Cardiac muscle cell (in vitro differentiated cells and primary cell): ENCODE measurements at places on chromosomes 13 and 19. TPM values are rescaled to one million over a fixed set of nuclear protein-coding genes. Genes with fewer than 3 reads are reported as not detected.
A peak's percentile ranks its signal among the peaks of the same experiment; 100 is the strongest.

DNA sequence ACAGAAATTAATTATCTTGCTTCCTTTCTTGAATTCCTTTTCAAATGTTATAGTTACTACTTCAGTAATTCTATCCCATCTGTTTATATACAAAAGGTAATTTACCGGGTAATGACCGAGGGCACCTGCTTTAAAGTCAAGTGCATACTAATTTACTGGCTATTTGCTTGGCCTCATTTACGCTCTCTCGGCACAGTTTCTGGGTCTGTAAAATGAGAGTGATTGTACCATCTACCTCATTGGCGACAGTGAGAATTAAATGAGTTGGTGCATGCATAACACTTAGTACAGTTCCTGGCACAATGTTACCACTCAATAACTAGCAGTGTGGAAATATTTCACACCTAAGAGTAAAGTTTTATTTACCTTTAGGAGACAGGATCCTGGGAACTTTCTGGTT is 111.6 kb downstream of the GGACT start:
- H3K27me3 ChIP-seq = no peaks in the 10 kb centered on the region
- H3K4me1 ChIP-seq = no peaks in the 10 kb centered on the region
- no peak overlapping the region for H3K4me3 ChIP-seq
- DNase-seq = no peak
- no peaks in the 10 kb centered on the region for H3K36me3 ChIP-seq
- no peak overlapping the region for H3K27ac ChIP-seq

GRCh38 chr19:30256496-30256850 is 115.7 kb upstream of the ZNF536 start:
- H3K36me3 ChIP-seq = no peaks in the 10 kb centered on the region
- peaks cover 18% of the 10 kb centered on the region for H3K4me1 ChIP-seq
- no peak for DNase-seq
- no peak overlapping the region for H3K4me3 ChIP-seq
- no peak overlapping the region for H3K27ac ChIP-seq

DNA sequence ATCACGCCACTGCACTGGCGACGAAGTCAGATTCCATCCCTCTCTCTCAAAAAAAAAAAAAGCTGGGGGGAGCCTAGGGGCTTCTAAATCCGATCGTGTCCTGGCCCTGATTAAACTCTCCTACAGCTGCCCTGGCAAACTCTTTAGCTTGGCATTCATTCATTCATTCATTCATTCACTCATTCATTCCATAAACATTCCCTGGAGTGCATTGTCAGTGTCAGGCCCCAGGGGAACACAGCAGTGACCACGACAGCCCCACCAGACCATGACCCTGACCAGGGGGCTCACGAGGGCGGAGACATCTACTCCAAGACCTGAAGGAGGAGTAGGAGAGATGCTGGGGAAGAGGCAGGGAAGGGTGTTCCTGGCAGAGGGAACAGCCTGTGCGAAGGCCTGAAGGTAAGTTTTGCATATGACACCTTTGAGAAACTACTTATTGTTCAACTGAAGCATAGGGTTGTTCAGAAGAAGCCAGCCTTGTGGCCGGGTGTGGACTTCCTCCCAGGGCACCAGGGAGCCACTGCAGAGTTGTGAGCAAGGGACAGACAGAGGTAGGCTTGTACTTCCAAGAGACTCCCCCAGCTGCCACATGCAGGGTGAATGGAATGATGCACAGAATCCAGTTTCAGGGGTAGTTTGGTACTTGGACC is 24.5 kb downstream of the CEACAM16 start:
- H3K36me3 ChIP-seq = no peaks in the 10 kb centered on the region
- no peak overlapping the region for H3K4me3 ChIP-seq
- no peak for DNase-seq
- no peak overlapping the region for H3K27ac ChIP-seq

- DNase-seq = no peak
- H3K4me1 ChIP-seq = no peaks in the 10 kb centered on the region
- no peak overlapping the region for H3K27ac ChIP-seq
- H3K4me3 ChIP-seq = no peak overlapping the region
- no peaks in the 10 kb centered on the region for H3K27me3 ChIP-seq
These were observed 18.5 kb upstream of the ZNF331 start for GRCh38 chr19:53519446-53519845.

DNA sequence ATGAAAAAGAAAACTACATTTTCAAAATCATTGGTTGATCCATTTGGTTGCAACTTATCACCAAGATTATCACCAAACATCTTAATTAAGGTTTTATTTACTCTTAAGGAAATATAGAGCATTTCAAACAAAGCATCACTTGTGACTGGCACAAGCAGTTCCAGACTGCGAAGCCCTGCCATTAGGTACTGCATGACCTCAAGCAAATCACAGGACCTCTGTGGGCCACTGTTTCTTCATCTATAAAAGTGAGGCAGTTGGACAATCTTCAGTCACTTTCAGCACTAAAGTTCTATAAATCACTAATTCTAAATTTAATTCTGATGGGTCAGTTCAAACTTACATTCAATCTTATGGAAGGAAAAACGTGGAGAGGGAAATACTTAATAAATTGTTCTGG is 2.0 kb downstream of the ELF1 start:
- no peaks in the 10 kb centered on the region for H3K27me3 ChIP-seq
- H3K4me1 ChIP-seq = peaks cover 11% of the 10 kb centered on the region
- H3K36me3 ChIP-seq = no peaks in the 10 kb centered on the region
- no peak for DNase-seq
- H3K27ac ChIP-seq = no peak overlapping the region
- H3K4me3 ChIP-seq = no peak overlapping the region

The HSPB6 gene
- 0.51 and 2.5 TPM in 2 replicates for total RNA-seq

DNA sequence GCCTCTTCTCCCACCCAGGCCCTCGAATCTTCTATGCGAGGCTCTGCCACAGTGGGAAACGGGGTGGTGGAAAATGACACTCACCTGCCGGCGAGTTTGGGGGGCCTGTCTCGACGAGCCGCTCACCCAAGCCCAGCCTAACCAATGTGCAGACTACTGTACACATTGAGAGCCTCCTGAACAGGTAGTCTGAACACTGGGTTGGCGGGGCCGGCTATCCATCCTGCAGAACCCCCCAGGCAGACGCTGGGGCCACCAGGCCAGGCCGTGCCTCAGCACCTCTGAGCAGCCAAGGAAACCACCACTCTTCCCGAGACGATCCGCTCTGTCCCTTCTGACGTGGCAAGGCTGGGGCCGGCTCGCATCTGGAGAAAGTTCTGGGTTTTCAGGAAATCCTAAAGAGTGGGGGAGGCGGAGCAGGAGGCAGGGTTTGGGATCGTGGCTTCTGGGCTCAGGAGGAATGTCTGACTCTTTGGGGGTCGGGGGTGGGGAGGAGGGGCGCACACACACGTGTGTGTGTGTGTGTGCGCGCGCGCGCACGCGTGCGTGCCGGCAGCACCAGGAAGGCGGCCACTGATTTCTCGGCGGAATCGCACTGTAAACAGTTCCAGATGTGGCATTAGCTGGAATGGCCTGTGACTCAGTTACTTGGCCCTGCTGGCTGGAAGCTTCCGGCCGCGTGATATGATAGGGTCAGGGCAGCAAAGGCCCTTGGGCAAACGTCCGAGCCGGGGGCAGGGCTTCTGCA is 18.5 kb downstream of the TMED1 start:
- H3K4me1 ChIP-seq = no peaks in the 10 kb centered on the region
- H3K27ac ChIP-seq = no peak overlapping the region
- no peak for DNase-seq
- peaks cover 23% of the 10 kb centered on the region for H3K36me3 ChIP-seq
- no peaks in the 10 kb centered on the region for H3K27me3 ChIP-seq

- H3K4me3 ChIP-seq = no peak overlapping the region
- H3K36me3 ChIP-seq = no peaks in the 10 kb centered on the region
- H3K27me3 ChIP-seq = peaks cover 12% of the 10 kb centered on the region
- peak; percentile 56 for DNase-seq
- no peak overlapping the region for H3K27ac ChIP-seq
These were observed 153.9 kb downstream of the TEX29 start for GRCh38 chr13:111474136-111475002.

DNA sequence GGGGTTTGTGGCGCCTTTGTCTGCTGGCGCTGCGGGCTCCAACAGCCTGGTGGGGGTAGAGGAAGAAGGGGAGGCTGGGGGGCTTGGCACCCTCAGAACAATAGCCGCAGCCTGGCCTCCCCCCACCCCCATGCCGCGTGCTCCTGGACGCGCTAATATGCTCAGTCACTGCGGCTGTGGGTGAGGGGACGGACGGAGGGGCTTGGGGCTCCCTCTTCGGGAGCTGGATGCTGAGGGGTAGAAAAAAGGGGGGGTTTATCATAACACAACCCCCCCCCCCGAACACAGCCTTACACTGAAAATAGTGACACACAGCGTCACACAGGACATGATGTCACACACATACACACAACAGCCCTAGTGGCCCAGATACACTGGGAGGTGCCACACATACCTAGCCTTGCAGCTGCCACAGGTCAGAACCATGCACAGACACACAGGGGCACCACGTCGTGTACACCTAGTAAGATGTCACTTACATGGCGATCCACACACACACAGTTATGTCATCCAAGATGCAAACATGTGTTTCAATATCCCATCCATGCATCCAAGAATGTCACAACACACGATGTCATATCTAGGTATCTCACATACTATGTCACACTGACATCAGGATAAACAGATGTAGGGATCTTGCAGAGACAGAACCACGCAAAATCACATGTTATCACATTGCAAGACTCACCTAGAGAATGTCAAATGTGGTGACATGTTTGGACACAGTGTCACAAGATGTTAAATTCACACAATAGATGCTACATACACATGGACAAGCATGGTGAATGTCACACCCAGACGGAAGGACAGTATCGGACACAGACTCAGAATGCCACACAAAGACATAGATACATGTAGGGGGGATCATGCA is 806 bp downstream of the MAST1 start:
- H3K4me3 ChIP-seq = peak overlapping the region; percentile 75
- DNase-seq = no peak
- H3K27ac ChIP-seq = no peak overlapping the region

DNA sequence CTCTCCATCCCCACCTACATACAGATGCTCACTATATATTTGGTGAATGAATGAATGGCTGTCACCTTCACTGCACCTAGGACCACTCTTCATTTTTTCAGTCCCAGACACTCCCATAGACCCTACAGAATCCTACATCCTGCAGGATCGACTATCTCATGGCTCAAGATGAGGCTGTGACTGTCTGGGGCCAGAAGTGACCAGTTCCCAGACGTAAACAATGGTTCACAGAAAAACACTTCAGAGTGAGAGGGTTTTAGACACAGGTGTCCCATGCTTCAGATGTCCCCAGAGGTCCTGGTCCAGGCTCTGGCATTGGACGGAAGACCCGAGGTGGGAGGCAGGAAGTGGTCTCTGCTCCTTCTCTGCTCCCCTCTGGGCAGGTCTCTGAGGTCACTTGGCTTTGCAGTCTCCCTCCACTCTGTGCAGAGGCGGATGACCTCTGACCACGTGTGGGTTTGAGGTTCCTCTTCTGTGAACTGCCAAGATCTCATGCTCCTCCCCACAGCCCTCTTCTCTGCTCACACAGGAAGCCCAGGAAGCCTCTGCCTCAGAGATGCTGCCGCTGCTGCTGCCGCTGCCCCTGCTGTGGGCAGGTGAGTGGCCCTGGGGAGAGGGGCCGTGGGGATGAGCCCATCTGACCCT is 24.9 kb downstream of the SIGLEC7 start:
- no peak overlapping the region for H3K27ac ChIP-seq
- no peaks in the 10 kb centered on the region for H3K27me3 ChIP-seq
- no peaks in the 10 kb centered on the region for H3K4me1 ChIP-seq
- no peak overlapping the region for H3K4me3 ChIP-seq

GRCh38 chr19:55253842-55254624 is 4.8 kb downstream of the PPP6R1 start:
- DNase-seq = no peak
- H3K27ac ChIP-seq = no peak overlapping the region
- H3K27me3 ChIP-seq = no peaks in the 10 kb centered on the region
- no peaks in the 10 kb centered on the region for H3K36me3 ChIP-seq
- peaks cover 12% of the 10 kb centered on the region for H3K4me1 ChIP-seq

DNA sequence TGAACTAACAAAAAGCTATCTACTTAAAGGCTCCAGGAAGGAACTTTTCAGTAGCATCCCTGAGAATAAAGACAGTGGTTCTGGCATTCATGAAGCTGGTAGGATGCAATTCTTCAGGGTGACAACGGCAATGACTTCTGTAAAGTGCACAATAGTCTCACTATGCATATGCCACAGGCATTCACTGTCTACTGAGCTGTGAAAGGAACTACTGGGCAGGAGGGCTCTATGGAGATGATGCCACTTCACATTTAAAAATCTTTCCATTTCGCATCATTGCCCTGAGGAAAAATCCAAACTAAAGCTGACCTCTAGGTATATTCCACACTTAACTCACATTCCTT is 2020.6 kb upstream of the PCDH20 start:
- H3K4me1 ChIP-seq = peaks cover 7% of the 10 kb centered on the region
- DNase-seq = no peak
- no peak overlapping the region for H3K4me3 ChIP-seq
- no peaks in the 10 kb centered on the region for H3K36me3 ChIP-seq
- H3K27me3 ChIP-seq = no peaks in the 10 kb centered on the region

DNA sequence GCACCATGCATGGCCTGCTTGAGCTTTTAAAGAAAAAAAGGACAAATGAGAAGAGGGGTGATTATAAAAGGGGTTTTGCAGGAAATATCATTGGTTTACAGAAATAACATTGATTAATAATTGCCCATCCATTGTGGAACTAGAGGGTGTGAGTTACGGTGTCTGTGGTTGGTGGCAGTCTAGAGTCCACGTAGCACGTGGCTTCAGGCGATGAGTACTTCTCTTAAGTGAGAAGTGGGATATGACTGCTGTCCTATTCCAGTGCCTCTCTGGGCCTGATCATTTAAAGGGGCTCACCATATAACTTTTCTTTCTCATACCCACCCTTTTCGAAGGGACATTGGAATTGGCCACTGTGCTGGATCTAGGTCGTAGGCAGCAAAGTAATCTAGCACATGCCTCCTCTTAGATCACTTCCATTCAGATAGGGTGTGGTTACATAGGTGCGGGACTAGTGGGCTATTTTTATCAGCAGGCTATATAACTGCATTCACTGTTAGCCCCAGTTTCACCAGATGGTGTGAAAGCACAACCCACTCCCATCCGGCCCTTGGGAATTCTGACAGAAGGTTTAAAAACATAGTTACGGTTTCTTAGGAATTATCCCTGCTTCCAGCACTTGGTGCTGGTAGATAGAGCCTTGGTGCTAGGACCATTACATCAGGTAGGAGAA is 19.9 kb downstream of the PPP5C start:
- H3K4me3 ChIP-seq = no peak overlapping the region
- H3K27me3 ChIP-seq = no peaks in the 10 kb centered on the region
- no peak for DNase-seq
- no peaks in the 10 kb centered on the region for H3K4me1 ChIP-seq
